ENCODE measurements at places on chromosomes 2 and 18.

DNA sequence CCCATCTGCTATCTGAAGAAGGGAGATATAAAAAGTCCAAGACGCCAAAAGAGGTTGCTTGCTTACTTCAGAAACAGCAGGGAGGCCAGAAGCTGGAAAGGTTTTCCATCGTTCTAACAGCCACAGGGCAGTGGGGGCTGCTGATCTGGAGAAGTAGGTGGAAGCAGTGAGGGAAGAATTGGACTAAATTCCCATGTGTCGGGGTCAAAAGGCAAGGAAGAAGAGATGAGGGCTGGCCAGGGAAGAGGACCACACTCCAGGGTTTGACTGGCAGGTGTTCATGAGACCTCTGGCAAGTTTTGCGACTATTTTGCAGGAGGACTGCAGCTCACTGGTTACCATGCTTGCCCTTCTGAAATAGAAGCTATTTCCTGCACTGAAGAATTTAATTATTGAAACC, 91.0 kb downstream of the SCG2 start:
- DNase-seq, result no peak

DNA sequence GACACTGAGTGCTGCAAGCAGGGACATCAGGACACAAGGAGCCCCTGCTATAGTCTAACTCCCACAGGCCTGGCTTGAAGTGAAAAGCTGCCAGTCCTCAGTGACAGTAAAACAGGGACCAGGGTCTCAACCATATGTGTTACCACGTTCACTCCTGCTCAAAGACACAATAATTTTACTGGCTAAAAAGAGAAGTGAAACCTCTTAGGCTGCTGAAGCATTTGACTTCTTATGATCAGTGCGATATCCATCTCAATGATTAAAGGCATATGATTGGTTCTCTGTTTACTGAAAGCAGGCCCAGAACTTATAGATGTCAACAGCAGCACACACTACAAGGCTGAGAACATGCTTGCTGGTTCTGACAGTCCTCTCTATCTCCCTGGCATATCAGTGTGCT, 129.8 kb upstream of the LMAN1 start:
- no peak for DNase-seq

DNA sequence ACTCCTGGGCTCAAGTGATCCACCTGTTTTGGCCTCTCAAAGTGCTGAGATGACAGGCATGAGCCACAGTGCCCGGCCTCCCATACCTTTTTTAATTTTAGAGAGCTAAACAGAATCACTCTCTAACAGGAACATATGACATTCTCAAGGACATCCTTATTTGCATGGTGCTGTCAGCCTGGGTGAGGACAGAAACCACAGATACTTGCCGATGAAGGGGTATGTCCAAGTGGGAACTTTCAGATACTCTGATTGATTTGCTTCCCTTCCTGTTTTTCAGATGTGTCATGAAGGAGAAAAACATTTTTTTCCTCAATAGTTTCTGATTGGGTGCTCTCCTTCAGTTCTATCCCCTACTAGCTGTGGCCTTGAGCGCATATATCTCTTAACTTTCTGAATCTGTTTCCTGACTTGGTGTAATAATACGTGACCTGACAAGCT, 49.6 kb downstream of the MYO3B start:
- DNase-seq, result no peak

GRCh38 chr2:53131416-53131815, 636.2 kb upstream of the CHAC2 start:
- DNase-seq, result peak; percentile 59

GRCh38 chr2:161990741-161991140, 83.3 kb downstream of the DPP4 start:
- DNase-seq, result peak; percentile 88

DNA sequence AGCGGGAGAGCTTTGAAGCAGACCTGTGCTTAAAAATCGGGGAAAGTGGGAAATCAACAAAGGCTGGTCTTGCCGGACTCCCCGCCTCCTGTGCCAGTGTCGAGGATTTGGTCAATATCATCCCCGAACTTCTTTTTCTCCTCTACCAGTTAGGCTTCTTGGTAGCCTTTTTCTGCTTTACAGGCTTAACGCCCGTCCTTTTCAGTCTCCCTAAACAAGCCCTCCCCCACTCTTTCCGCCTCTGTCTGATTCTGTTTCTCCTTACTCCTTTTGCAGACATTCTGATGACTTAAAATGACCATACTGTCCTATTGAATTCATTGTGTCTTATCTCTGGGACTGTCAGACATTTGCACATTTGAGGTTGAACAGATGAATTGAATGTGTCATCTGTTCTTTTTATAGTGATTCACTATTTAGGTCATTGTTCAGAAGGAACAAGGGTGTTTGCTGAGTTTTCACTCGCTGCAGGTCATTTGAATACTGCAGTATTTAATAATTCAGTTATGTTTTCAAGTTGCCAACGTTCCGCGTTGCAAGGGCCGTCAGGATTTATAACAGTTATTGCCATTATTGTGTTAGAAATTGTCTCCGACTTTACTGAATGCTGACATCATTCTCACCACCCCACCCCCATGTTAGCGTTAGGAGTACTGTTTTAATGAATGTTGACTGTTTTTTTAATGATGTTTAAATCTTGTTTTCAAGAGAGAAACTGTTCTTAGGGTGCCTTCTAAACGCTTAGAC, 1.1 kb downstream of the ITGAV start:
- peak; percentile 53 for DNase-seq

- DNase-seq, result no peak
Measured at GRCh38 chr2:161423421-161424393, 7.6 kb downstream of the TBR1 start.

DNA sequence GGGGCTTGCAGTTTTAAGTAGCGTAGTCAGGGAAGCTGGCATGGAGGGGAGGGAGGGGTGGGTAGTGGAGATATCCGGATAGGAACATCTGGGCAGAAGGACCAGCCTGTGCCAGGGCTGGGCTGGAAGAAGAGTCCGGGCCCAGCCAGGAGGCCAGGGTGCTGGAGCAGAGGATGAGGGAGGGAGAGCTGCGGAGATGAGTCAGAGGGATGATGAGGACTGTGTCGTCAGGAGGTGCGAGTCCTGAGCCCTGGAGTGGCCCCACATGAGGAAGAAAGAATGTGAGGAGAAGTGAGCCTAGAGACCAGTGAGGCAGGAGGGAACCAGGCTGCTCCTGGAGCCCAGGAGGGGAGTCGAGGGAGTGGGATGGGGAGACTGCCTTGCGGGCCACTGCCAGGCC, 82.4 kb downstream of the CTIF start:
- DNase-seq, result peak; percentile 95

DNA sequence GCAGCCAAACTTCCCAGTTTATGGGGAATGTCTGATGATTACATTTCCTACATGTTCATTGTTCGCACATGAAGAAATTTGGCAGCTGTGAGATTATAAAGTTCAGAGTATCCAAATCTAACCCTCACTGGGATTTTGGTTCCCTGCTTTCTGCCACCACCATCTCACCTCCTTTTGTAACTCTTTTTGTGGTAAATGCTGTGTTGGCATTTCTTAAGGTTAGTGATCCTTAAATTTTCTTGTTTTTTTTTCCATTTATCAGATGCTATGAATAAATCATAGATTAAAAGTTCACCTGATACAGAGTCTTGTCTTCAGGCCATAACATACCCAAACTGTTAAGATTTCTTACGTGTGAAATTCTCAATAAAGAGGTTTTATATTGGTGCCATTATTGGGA, 8.5 kb upstream of the TBR1 start:
- DNase-seq, result no peak

GRCh38 chr2:170375192-170375591, 197.2 kb downstream of the MYO3B start:
- no peak for DNase-seq

- no peak for DNase-seq
Measured at GRCh38 chr2:142124706-142125105, 6.1 kb downstream of the LRP1B start.

- DNase-seq, result no peak
Measured at GRCh38 chr2:203732092-203732952, 25.9 kb downstream of the CD28 start.

- DNase-seq, result no peak
Measured at GRCh38 chr2:8756716-8757115, 74.9 kb downstream of the ID2 start.

DNA sequence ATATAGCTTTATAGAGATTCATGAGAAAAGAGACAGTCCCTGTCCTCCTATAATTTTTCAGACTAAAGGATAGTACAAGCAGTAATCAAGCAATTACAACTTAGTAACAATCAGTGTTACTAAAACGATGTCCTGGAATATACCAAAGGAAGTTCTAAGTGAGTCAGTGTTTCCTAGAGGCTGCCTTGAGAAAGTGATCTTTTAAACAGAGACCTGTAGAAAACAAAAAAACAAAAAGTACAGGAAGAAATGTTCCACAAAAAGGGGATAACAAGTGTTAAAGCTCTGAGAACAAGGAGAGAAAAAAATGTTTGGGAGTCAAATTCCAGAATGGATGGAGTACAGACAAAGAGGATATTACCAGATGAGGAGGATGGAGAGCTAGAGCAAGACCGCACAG, 556.4 kb downstream of the ERBB4 start:
- no peak for DNase-seq

- DNase-seq, result no peak
Measured at GRCh38 chr2:222424729-222425671, 657 bp downstream of the SGPP2 start.

GRCh38 chr2:181779288-181780021, 99.1 kb upstream of the NEUROD1 start:
- DNase-seq, result peak; percentile 24

DNA sequence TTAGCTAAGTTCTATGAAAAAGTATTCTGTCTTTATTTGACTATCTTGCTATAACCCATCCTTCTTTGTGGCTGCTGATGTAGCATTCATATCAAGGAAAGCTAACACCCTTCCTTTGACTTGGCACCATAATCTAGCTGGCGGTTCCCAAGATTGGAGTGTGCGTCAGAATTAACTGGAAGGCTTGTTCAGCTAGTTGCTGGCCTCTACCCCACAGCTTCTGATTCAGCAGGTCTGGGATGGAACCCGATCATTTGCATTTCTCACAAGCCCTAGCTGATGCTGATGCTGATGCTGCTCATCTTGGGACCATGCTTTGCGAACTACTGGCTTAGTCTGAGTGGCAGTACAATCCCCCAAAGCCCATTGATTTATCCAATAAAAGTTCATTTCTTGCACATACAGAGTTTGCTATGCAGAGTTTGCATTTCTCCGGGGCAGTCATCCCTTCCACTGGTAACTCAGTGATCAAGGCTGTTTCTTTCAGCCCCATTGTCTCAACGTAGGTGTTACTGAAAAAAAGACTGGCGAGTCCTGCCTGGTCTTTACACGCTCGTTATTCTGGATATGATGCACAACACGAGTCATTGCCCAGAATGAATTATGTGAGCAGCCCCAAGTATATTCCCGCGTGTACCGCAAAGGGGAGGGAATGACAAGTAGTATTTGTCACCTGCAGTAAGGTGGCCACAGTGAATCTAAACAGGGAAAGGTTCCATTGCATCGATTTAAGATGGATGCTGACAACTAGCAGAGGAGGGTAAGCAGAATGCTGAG, 96.5 kb downstream of the ZNF532 start:
- no peak for DNase-seq

DNA sequence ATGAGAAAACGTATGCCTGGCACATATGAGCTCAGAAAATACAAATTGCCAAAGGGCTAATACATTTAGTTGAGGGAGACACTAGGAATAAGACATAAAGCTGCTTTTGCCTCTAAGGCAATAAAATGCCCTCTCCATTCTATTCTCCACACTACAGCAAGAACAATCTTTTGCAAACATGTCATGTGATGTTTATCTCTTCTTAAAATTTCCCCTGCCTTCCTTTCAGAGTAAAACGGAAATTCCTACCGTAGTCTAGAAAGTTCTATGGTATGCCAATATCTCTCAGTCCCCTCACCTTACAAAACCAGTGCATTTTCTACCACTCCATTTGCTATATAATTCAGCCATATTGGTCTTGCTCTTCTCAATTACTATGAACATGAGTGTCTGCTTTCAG, 33.1 kb downstream of the C18orf54 start:
- no peak for DNase-seq

DNA sequence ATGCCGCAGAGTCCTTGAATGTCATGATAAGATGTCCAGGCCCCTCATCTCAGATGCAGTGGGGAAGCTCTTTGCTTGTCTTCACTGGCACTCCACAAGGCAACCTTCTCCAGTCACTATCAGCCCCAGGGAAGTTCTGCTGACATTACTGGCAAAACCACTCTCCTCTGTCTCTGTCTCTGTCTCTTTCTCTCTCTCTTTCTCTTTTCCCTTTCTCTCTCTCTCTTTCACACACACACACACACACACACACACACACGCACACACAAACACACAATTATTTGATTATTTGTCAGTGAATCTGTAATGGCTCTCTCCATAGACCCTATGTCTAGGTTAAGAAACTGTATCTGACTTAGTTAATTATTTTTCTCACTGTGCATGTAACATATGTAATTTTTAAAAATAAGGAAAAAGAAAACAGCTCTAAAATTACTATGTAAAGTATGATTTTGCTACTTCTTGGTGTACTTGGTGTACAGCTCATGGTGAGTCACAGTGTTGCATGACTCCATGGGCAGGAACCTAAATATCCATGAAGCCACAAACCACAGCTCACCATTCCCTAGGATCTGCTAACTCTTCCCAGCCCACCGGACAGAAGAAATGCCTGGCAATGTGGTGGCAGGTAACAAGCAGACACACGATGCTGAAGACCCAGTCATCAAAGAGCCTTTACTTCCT, 594.9 kb upstream of the ID2 start:
- DNase-seq, result peak; percentile 94

DNA sequence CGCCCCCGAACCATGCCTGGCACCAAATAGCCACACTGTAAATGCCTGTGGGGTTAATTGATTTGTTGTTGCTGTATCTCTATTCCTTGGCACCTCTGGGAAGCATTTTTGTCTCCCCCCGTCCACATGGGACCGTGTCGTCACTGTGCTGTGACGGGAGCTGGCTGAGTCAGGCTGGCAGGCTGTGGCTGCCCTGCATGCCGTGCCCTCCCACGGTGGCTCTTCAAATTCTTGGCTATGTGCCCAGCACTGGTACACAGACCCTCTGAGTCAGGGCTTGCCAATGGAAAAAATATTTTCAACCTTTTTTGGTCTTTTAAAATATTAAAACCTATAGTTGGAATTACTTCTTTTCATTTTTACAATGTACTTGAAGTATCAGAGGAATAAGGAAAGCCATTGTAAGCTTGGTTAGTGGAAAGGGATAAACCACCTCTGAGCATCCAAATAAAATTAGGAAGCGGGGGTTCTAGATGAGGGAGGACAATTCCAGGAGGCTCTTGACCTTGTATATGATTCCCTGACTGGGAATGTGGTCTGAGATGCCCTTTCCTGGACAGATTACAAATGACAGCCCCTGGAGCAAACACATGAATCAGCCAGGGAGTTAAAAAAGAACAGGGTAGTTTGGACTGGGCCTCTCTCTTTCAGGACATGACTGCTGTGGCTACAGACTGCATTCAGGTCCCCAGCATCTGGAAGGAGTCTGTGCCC, 59.4 kb downstream of the DGKD start:
- peak; percentile 85 for DNase-seq
